ENCODE measurements at places on chromosomes 3 and 15.

- DNase-seq, result no peak
These were observed 100.6 kb upstream of the NPHP3 start for GRCh38 chr3:132822837-132823236.

GRCh38 chr3:3200632-3201212, 21.2 kb upstream of the CRBN start:
- DNase-seq, result no peak

DNA sequence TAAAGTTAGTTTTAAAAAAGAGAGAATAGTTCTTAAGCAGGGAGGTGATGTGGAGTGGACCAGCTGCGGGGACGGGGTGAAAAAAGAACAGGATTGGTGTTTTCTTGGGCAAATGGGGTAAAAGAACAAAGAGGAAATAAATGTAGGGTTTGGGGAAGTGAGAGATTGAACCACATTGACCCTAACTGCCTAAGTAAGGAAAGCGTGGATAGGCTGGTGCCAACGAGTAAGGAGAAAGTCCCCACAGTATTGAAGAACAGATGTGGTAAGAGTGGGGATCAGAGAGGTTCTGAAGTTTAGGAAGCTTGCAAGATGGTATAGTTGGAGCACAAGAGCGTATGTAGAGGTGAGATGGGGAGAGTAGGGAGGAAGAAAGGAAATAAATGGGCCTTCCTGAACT, 17.0 kb downstream of the IREB2 start:
- no peak for DNase-seq

- DNase-seq, result no peak
These were observed 340.9 kb upstream of the ICE2 start for GRCh38 chr15:60819860-60820259.

- DNase-seq, result no peak
These were observed 17.2 kb downstream of the SSUH2 start for GRCh38 chr3:8627201-8627940.

DNA sequence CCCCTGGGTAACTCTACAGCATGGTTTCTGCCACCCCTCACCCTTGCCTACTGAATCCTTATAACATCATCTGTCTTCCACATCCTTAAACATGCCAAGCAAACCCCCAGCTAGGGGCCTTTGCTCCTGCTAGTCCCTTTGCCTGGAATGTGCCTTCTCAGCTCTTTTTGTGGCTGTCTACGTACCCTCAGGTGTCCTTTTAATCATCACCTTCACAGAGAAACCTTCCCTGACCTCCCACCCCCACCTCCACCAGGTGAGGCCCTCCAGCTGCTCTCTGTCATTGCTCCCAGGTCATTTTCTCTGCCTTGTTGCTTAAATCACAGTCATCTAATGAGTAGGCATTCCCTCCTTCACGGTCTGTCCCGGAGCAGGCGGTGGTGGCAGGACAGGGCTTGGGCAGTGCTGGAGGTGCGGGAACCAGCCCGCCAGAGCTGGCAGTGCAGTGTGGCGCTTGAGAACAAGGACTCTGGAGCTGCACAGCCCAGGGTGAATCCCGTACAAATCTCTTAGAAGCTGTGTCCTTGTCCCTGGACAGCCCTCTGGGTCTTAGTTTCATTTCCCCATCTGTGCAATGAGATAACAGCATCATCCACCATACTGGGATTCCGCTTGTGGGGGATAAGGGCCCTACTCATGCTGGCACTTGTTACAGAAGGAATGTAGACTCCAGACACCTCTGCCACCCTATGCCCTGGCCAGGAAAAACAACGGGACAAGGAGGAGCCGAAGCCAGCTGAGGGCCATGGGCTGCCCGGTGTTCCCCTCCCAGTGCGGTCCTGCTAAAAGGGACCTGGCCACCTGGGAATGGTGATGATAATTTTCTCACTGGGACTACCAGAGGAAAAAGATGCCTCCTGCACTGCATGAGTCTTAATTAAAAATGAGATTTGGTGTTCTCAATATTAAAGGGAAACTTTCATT, 52.1 kb upstream of the IQSEC1 start:
- no peak for DNase-seq

DNA sequence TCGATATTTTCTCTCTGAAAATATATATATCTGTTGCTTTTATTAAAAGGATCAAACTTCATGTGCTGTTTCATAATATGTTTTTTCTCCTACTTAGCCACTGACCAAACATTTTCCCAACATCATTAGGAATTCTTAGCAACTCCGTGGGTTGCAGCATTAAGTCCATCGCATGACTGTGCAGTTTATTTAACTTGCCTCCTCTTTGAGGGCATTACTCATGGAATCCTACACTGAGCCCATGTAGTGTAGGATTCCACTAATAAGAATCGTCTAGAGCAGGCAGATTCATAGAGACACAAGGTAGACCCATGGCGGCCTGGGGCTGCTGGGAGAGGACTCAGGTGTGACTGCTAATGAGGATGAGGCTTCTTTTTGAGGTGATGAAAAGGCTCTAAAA, 49.3 kb downstream of the CMTM6 start:
- no peak for DNase-seq
